Skeletal muscle cell (primary cell): ENCODE measurements at places on chromosomes 2 and 18.

DNA sequence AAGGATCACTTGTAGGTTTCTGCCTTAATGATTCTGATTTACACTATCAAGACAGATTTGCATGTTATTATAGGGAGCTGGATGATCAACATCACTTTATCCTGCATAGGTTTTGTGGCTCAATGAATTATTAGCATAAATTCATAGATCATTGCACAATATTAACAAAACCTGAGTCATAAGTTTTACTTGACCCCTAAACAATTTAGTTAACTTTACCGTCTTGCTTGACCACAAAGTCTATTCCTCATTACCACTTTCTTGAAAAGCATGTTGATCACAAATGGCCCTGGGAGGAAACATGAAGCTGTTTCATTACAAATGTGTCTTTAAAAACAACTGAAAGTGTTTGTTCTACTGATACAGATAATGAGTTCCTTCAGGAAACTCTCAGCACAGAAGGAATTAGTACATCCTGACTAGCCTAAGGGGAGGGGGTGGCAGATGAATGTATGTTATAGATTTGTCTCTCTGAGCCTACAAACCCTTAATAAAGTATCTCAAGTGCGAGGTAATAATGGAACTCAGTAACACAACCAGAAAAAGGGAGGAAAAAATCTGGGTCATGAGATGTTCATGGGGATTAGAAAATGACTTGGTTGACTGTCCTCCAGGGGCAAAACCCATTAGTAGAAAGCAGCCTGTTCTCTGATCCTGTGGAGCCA lies 303.4 kb downstream of the PIK3C3 start:
- DNase-seq: no peak

DNA sequence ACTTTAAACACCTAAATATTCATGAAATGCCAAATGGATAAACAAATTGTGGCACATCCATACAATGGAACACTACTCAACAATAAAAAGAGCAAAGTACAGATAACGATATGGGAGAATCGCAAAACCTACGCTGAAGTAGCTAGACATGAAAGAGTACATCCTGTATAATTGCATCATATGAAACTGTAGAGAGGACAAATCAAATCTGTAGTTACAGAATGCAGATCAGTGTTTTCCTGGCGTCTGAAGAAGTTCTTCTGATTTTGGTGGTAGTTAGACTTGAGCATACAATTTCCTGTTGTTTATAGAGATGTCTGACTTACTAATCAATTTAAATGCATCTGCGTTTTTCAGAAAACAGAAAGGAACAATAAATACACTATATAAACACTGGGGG lies 394.4 kb downstream of the SOCS6 start:
- no peak for DNase-seq

DNA sequence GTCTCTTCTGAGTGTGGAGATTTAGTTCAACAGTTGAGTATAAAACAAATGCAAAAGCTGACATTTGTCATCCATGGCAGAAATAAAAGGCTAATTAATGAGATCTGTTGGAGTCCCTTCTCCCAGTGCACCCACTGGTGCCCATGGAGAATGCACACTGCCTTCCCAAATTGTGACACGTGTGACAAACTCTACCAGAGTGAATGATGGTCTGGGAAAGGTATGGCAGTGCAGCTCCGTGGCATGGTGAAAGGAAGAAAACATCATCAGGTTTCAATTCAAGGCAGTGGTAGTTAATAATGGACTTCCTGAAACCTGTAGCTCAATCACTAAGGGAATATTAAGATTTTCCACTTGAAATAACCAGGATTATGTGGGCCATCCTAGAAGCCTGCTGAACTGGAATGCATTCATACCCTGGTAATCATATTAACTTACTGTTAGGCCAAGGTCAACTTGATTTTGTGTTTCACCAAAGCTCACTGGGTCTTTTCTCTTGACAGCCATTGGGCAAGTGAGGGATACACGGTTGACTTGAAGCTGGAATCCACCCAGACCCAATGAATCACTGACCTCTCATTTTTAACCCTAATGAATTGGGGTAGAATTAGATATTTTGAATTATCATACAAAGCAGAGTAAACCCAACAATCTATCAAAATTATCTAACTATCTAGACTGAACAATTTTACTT lies 167.6 kb downstream of the AFF3 start:
- no peak for DNase-seq

GRCh38 chr2:39306626-39307025 lies 62.9 kb upstream of the CDKL4 start:
- DNase-seq: no peak

- no peak for DNase-seq
Observed at GRCh38 chr2:37201766-37202165, 5.5 kb downstream of the CEBPZOS start.

DNA sequence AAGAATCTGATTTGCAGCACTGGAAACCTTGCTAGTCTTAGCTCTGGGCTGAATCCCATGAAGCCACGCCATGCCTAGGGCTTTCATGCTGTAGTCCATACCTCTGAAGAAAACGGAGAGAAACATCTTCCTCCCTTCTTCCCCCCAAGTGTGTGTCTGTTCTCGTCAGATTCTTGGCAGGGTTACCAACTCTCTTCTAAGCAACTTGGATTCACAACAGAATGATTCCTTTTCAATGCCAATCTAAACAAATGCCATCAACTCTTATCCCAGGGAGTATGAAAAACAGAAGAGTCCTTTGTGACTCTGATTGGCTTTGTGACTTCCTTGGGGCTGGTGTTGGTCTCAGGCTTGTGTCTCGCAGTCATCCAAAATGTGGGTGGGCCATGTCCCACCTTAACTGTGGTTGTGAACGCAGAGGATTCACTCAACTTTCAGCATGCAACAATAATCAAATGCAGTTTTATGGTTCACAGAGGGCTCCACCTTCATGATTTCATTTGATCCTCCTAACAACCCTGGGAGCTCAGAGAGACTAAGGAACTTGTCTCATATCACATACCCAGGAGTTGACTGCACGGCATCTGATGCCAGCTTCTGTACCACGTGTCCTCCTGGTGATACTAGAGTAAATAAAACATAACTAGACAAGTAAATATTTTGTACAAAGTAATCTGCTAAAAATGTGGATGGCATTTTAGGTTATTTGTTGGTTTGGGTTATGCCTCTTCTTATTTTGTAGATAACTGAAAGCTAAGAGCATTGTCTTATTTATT lies 186.0 kb upstream of the TNP1 start:
- peak; percentile 14 for DNase-seq

- DNase-seq: no peak
Observed at GRCh38 chr2:102155703-102156515, 13.4 kb downstream of the IL1R1 start.

DNA sequence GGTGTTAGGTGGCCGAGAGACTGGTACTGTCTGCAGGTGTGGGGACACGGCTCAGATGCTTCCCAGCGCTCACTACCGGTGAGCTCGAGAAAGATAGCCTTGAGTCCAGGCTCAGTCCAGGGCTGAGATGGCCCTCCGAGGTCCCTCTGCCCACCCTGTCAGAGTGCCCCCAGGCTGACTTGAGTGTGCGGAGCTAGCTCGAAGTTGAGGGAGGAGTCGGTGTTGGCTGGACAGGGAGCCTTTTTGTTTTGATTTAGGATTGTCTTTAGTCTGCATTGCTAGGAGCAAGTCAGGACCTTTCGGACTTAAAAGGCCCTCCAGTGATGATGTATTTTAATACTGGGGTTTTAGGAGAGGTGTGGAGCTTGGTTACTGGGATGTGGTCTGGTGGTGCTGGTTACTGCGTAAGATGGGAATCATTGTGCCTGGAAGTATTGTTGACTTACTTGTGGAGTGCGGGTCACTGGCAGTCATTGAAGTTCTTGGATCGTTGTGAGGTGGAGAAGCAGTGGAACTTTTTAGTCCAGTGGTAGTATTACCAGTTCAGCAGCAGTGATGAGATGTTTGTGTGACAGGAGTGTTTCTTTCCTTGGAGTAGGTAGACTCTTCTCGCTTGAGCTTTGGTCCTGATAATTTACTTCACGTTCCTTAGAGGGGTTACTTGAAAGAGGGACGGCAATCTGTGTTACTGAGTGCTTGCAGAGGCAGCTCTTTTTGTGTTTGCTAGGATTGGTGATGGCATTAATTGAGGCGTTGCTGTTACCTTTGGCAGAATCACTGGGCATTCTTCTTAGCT lies 633 bp downstream of the KIAA1328 start:
- no peak for DNase-seq

GRCh38 chr2:54579682-54580620 lies 123.8 kb downstream of the SPTBN1 start:
- DNase-seq: no peak

GRCh38 chr2:129762386-129763189 lies 216.9 kb upstream of the RAB6C start:
- no peak for DNase-seq

DNA sequence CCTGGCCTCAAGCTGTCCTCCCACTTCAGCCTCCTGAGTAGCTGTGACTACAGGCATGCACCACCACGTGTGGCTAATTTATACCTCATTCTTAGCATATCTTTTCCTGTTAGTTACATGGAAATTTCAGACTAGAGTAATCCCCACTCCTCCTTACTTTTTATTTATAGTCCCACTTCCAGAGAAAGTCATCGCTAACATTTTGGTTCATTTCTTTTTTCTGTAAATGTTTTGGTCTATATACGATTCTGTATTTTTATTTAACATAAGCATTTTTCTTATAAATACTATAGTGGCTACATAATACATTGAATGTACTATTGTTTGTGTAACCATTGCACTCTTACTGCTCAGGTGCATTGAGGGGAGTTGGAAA lies 42.3 kb downstream of the DDX1 start:
- DNase-seq: no peak

GRCh38 chr2:231300020-231300721 lies 95.3 kb upstream of the B3GNT7 start:
- no peak for DNase-seq

DNA sequence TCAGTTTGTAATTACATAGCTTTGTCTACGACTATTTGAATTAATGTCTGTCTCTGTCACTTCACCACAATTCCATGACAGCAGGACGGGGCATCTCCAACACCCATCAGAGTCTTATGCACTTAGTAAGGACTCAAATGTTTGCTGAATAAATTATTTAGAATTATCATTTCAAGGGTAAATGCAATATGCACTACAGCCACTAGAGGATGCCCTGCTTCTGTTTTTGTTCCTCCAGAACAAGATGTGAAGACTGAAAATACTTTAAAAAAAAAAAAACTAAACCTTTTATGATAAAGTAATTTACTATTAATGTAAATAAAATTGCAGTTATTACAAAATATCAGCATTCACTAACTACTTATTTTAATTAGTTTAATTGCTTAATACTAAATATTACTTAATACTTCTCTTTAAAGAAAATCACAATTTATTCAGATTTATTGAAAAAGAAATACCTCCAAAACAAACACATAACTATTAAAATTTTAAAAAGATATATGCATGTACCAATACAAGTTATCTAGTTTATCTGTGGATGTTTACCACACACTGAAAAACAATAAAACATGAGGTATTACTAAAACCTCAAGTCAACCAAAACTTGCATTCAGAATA lies 3.2 kb downstream of the PIGN start:
- no peak for DNase-seq

DNA sequence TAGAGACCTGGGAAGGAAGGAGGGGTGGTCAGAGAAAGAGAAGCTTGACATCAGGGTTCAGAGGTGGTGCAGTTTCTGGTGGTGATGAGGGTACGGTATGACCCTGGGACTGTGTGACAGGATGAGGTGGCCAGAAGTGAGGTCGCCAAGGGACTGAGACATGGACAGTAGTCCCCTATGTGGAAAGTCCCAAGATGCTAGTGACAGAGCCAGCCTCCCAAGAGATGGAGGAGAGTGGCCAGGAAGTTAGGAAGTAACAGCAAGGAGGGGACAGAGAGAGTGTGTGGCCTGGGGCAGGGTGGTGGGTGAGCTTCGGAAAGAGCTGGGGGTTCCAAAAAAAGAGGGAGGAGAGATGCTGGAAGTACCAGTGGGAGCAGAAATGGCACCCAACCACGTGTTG lies 66.0 kb downstream of the SMAD7 start:
- DNase-seq: no peak

GRCh38 chr2:237538001-237538720 lies 28.2 kb upstream of the PRLH start:
- no peak for DNase-seq

- DNase-seq: peak; percentile 51
Observed at GRCh38 chr2:233418761-233419546, 64.7 kb downstream of the DGKD start.

GRCh38 chr18:63588909-63589308 lies 1.8 kb downstream of the SERPINB13 start:
- DNase-seq: no peak
